ENCODE measurements at places on chromosomes 12 and 14. TPM values are rescaled to one million over a fixed set of nuclear protein-coding genes. Genes with fewer than 3 reads are reported as not detected.
A peak's percentile ranks its signal among the peaks of the same experiment; 100 is the strongest.

The IAPP gene
- not detected for total RNA-seq

The NFATC4 gene
- 23.0 TPM for total RNA-seq

The PRIMA1 gene
- 3.3 TPM for total RNA-seq

GRCh38 chr14:89221109-89221810 is 195.8 kb downstream of the FOXN3 start:
- no peak overlapping the region for H3K27ac ChIP-seq
- peaks cover 9% of the 10 kb centered on the region for H3K4me1 ChIP-seq
- H3K36me3 ChIP-seq, result no peaks in the 10 kb centered on the region
- DNase-seq, result no peak
- no peaks in the 10 kb centered on the region for H3K27me3 ChIP-seq

The TRPV4 gene
- total RNA-seq, result not detected

DNA sequence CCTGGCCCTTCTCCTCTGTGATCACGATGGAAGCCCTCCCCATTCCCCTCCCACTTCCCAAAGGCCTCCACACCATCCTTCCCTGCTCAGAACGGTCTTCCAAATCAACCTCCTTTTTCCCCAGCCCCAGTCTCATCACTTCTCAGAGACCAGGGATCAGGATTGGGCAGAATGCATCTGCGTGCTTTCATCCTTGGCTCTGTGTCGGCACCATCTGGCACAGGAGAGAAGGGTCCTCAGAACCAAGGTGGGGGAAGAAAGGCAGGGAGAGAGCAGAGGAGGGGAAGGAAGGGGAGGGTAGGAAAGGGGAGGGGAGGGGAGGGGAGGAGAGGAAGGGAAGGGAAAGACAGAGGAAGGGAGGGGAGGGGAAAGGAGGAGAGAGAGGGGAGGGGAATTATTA is 52.4 kb upstream of the FICD start:
- H3K4me3 ChIP-seq, result no peak overlapping the region
- DNase-seq, result no peak
- no peaks in the 10 kb centered on the region for H3K36me3 ChIP-seq

GRCh38 chr14:105851716-105852377 is 325.5 kb downstream of the TMEM121 start:
- DNase-seq, result peak; percentile 4
- no peaks in the 10 kb centered on the region for H3K27me3 ChIP-seq
- no peaks in the 10 kb centered on the region for H3K4me1 ChIP-seq
- H3K27ac ChIP-seq, result no peak overlapping the region
- H3K4me3 ChIP-seq, result no peak overlapping the region
- no peaks in the 10 kb centered on the region for H3K36me3 ChIP-seq

DNA sequence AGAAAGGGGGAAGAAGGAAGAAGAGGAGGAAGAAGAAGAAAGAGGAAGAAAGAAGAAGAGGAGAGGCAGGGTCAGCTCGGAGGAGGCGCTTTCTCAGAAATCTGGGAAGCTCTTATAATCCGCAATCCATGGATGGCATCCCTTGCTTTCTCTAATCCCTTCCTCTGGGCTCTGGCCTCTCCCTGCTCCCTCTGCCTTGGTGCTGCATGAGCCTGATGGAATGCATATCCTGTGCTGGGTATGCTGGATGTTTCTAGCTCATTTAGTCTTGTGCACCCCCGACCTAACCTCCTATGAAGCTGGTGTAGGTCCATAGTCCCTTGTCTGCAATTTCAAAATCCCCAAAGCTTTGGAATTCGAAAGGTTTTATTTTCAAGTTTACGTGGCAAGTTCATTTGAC is 94.2 kb upstream of the MYL2 start:
- no peak for DNase-seq
- H3K36me3 ChIP-seq, result no peaks in the 10 kb centered on the region
- H3K27ac ChIP-seq, result no peak overlapping the region
- no peak overlapping the region for H3K4me3 ChIP-seq
- no peaks in the 10 kb centered on the region for H3K4me1 ChIP-seq
- peaks cover 13% of the 10 kb centered on the region for H3K27me3 ChIP-seq

The TMEM132D gene
- 0.48 TPM for total RNA-seq

- no peaks in the 10 kb centered on the region for H3K36me3 ChIP-seq
- H3K27ac ChIP-seq, result peak overlapping the region; percentile 84
- H3K4me1 ChIP-seq, result peaks cover 42% of the 10 kb centered on the region
- H3K4me3 ChIP-seq, result peak overlapping the region; percentile 63
- peak; percentile 62 for DNase-seq
These were observed 1.0 kb downstream of the ELK3 start for GRCh38 chr12:96194971-96195844.

GRCh38 chr14:58780185-58780584 is 142.4 kb downstream of the DACT1 start:
- no peaks in the 10 kb centered on the region for H3K27me3 ChIP-seq
- no peaks in the 10 kb centered on the region for H3K4me1 ChIP-seq
- H3K4me3 ChIP-seq, result no peak overlapping the region
- no peak overlapping the region for H3K27ac ChIP-seq
- H3K36me3 ChIP-seq, result no peaks in the 10 kb centered on the region

DNA sequence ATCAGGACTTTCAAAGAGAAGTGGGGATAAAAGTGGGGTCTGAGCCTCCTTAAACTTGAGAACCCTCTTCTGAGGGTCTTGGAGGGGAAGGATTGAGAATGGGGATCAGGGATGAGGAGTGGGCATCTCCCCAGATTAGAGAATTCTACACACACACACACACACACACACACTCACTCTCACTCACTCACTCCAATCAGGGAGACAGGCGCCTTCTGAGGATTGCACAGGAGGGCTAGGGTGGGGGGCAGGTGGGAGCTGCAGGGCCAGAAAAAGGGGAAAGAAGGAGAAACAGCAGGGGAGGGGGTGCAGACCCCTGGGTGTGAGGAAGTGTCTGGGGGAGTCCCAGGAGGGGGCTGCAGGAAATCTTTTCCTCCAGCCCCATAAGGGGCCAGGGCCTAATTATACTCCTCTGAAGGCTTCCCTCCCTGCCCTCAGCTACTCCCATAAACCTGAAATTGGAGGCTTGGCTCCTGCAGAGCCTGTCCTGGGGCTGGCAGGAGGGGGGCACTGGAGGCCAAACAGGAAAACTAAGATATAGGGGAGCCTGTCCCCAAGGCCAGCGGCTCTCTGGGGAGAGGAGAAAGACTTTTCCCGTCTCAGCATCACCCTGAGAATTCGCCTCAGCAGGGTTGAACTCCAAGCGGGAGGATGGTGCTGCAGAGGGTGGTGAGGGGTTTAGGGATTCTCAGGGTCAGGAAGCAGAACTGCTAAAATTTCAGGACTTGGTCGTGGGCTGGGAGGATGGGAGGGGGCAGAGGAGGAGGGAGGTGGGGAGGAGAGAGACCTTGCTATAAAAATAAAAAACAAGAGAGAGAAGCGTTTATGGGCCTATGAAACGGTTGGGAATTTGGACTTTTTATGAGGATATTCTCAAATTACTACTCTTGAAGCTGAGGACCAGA is 1.6 kb downstream of the HOXC9 start:
- peaks cover 4% of the 10 kb centered on the region for H3K4me1 ChIP-seq
- H3K36me3 ChIP-seq, result no peaks in the 10 kb centered on the region
- peaks cover 100% of the 10 kb centered on the region for H3K27me3 ChIP-seq
- no peak overlapping the region for H3K4me3 ChIP-seq

The ACOT6 gene
- not detected for total RNA-seq

DNA sequence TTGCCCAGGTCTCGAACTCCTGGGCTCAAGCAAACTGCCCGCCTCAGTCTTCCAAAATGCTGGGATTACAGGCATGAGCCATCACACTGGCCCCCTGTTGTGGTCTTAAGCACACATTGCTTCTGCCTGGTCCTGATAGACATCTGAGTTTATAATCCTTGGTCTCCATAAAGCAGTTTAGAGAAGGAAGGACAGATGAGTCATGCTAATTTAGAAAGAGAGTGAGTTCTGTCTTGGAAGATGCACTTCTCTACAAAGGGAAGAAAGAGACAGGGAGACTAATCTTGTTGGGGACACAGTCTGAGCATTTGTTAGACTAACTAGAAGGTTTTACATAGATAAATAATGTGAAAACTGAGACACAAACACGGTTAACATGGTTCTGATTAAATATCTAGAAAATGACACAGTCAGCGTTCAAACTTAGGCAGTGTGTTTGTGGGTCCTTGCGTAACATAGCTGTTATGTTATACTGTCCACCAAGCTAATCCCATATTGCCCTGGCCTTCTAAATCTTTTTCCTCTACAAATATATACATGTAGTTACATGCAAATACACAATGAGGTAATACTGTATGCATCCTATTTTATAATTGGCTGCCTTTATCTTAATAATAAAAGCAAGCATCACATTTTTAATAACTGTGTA is 31.0 kb downstream of the SAMD4A start:
- no peaks in the 10 kb centered on the region for H3K27me3 ChIP-seq
- no peak overlapping the region for H3K27ac ChIP-seq
- peaks cover 2% of the 10 kb centered on the region for H3K4me1 ChIP-seq
- H3K4me3 ChIP-seq, result no peak overlapping the region
- no peaks in the 10 kb centered on the region for H3K36me3 ChIP-seq

GRCh38 chr14:20333494-20333841 is 389 bp upstream of the CCNB1IP1 start:
- H3K4me1 ChIP-seq, result peaks cover 24% of the 10 kb centered on the region
- H3K4me3 ChIP-seq, result peak overlapping the region; percentile 69
- H3K36me3 ChIP-seq, result no peaks in the 10 kb centered on the region
- no peaks in the 10 kb centered on the region for H3K27me3 ChIP-seq
- DNase-seq, result no peak

The TSPAN19 gene
- total RNA-seq, result not detected

- no peak overlapping the region for H3K27ac ChIP-seq
- H3K27me3 ChIP-seq, result no peaks in the 10 kb centered on the region
- no peaks in the 10 kb centered on the region for H3K4me1 ChIP-seq
- H3K36me3 ChIP-seq, result no peaks in the 10 kb centered on the region
These were observed 399.2 kb downstream of the LRIG3 start for GRCh38 chr12:58521152-58521551.
